Prostate gland (tissue), 2 donors: ENCODE measurements at places on chromosomes 6 and 20.

DNA sequence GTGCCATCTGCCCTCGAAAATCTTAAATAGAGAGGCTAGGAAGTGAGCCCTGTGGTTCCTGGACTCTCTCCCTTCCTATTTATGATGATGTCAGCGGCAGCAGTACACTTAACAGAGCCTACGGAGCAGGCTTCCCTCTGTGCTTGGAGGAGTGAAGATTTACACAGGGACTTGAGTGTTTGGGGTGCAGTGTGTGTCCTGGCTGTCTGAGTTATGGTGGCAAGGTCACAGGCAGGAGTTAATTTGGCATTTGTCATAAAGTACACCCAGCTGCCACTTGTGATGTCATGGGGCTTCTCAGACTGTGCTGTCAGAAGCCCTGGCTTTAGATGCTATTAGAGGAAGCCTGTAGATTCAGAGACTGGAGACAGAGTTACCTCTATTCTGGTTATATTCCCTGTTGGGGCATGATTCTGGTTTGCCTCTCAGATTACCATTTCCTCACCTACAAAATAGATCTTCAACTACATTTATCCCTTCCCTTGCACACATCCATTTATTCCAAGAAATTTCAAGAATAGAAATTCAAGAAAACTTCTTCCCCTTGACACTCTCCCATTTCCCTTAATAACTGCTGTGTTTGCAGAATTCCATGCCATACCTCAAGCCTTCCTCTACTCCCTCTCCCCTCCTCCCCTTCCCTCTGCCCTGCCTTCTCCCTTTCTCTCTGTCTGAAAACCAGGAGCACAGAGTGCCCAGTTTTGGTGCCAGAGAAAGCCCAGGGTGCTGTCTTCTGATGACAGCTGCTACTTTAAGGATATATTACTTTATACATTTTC lies 72.1 kb downstream of the SLC24A3 start:
- no peak for DNase-seq
- no peaks in the 10 kb centered on the region for H3K27me3 ChIP-seq
- H3K36me3 ChIP-seq = no peaks in the 10 kb centered on the region
- no peaks in the 10 kb centered on the region for H3K4me1 ChIP-seq
- no peak overlapping the region for H3K27ac ChIP-seq

- no peaks in the 10 kb centered on the region for H3K4me1 ChIP-seq
- no peaks in the 10 kb centered on the region for H3K27me3 ChIP-seq
- H3K4me3 ChIP-seq = no peak overlapping the region
Observed at GRCh38 chr6:18395177-18395855, 8.2 kb downstream of the RNF144B start.

DNA sequence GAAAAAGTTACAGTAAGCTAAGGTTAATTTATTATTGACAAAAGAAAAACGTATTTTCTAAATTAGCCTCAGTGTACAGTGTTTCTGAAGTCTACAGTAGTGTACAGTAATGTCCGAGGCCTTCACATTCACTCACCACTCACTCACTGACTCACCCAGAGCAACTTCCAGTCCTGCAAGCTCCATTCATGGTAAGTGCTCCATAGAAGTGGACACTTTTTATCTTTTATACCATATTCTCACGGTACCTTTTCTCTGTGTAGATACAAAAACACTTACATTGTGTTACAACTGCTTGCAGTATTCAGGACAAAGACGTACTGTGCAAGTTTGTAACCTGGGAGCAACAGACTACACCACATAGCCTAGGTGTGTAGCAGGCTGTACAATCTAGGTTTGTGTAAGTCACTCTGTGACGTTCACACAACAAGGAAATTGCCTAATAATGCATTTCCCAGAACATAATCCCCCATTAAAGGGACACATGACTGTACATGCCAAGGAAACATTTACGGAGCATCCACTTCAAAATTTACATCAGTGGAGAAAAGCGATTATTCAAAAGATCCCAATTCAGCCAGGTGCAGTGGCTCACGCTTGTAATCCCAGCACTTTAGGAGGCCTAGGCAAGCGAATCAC lies 133.4 kb downstream of the BANF2 start:
- H3K36me3 ChIP-seq = no peaks in the 10 kb centered on the region
- no peak for DNase-seq
- H3K27me3 ChIP-seq = no peaks in the 10 kb centered on the region
- H3K4me3 ChIP-seq = no peak overlapping the region
- H3K27ac ChIP-seq = no peak overlapping the region
- no peaks in the 10 kb centered on the region for H3K4me1 ChIP-seq

DNA sequence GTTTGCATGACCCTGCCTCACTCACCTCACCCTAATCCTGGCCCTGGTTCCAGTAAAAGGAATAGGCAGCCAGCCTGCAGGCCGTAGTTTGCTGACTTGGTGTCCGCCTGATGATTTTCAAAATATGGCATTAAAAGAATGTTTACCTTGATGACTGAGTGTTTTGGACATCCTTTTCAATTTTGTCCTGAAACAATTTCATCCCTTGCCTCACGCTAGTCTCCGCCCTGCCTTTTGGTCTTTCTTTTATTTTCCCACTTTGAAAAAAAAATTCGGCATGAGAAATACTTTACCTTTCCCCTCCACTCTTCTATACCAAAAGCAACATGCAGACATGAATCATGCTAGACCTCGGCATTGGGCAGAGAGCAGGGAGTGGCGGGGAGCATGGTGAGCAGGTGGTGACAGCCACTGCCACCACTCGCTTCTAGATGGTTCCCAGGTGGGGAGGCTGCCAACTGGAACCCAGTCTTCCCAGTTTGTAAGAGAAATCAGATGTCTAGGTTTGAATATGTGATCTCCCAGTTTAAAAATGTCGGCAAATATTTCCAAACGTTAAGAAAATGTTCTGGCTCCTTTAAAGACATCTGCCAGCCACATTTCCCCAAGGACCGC lies 9.4 kb downstream of the CD40 start:
- peaks cover 4% of the 10 kb centered on the region for H3K36me3 ChIP-seq
- no peak for DNase-seq
- no peak overlapping the region for H3K4me3 ChIP-seq
- no peaks in the 10 kb centered on the region for H3K4me1 ChIP-seq

GRCh38 chr6:50091641-50092040 lies 41.9 kb upstream of the DEFB112 start:
- no peak for DNase-seq
- H3K36me3 ChIP-seq = no peaks in the 10 kb centered on the region
- H3K27me3 ChIP-seq = no peaks in the 10 kb centered on the region
- H3K27ac ChIP-seq = no peak overlapping the region

DNA sequence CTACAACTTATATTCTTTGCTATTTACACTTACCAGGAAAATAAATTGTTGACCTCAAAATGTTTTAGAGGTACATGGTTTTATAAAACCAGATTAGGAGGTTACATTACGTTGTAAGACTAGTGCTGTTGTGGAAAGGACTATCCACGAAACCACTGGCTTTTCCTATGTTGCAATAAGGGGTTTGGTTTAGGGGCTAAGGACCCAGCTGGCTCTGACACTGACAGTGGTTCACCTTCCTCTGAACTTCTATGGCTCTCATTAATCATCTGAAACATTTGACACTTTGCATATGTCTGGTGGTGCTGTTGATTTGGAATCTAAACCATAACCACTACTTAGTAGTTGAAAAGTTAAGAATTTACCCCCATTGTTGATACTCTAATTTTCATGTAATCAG lies 186.7 kb downstream of the NKAIN2 start:
- H3K27ac ChIP-seq = no peak overlapping the region
- no peak overlapping the region for H3K4me3 ChIP-seq
- no peaks in the 10 kb centered on the region for H3K4me1 ChIP-seq
- DNase-seq = no peak

DNA sequence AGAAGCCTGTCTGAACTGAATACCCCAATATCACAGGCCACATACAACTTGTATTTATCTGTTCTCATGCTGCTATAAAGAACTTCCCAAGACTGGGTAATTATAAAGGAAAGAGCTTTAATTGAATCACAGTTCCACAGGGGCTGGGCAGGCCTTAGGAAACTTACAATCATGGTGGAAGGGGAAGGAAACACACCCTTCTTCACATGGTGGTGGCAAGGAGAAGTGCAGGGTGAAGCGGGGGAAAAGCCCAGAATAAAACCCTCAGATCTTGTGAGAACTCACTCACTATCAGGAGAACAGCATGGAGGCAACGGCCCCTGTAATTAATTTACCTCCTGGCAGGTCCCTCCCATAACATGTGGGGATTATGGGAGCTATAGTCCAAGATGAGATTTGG lies 50.3 kb upstream of the FNDC1 start:
- DNase-seq = no peak
- H3K4me3 ChIP-seq = no peak overlapping the region
- no peaks in the 10 kb centered on the region for H3K4me1 ChIP-seq
- no peaks in the 10 kb centered on the region for H3K27me3 ChIP-seq
- H3K36me3 ChIP-seq = no peaks in the 10 kb centered on the region
- no peak overlapping the region for H3K27ac ChIP-seq
